T47D (cell line): ENCODE measurements at places on chromosomes 11 and 22.

GRCh38 chr11:88051396-88051795 is 123.8 kb downstream of the RAB38 start:
- DNase-seq: no peak

DNA sequence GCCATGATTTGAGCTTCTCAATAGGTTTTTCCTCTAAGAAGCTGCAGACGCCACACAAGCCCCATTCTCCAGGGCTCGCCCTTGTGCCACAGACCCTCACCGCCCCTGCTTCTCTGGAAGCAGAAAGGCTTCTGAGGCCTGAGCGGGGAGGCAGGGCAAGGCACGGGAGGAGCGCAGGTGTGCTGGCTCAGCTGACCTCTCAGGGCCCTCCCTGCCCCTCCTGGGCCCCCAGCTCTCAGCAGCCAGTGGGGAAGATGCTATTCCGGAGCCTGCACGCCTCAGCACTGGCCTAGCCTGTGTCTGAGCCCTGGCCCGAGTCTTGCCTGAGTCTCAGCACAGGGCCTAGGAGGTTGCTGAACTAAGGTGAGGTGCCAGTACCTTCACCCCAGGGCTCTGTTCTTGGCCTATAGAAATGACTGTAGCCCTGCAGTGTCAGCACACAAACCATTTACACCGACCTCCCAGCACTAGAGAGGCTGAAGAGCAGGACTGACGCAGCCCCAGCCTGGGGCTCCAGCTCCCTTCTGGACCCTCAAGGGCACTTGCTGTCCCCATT is 47.1 kb upstream of the LMO1 start:
- no peak for DNase-seq

GRCh38 chr11:12871241-12871640 is 137.9 kb upstream of the RASSF10 start:
- DNase-seq: no peak

GRCh38 chr11:75982309-75982708 is 167.3 kb downstream of the UVRAG start:
- DNase-seq: no peak

DNA sequence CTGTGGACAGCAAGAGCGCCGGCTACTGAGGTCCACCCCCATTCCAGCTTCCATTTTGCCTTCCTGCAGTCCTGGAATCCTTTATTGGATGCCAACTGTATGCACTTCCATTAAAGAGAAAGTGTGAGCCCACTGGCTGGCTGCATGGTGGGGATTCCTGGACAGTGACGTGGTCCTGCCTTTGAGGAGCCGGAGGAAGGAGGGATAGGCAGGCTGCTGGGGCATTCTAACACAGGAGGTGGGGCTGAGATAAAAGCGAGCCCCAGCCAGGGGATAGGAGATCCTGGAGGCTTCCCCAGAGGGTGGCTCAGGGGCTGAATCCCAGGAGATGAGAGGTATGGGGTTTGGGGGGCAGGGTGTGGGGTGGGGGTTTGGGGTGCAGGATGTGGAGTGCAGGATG is 984.7 kb downstream of the BRD1 start:
- DNase-seq: no peak

- DNase-seq: no peak
These were observed 13.5 kb downstream of the DCPS start for GRCh38 chr11:126317432-126317755.

DNA sequence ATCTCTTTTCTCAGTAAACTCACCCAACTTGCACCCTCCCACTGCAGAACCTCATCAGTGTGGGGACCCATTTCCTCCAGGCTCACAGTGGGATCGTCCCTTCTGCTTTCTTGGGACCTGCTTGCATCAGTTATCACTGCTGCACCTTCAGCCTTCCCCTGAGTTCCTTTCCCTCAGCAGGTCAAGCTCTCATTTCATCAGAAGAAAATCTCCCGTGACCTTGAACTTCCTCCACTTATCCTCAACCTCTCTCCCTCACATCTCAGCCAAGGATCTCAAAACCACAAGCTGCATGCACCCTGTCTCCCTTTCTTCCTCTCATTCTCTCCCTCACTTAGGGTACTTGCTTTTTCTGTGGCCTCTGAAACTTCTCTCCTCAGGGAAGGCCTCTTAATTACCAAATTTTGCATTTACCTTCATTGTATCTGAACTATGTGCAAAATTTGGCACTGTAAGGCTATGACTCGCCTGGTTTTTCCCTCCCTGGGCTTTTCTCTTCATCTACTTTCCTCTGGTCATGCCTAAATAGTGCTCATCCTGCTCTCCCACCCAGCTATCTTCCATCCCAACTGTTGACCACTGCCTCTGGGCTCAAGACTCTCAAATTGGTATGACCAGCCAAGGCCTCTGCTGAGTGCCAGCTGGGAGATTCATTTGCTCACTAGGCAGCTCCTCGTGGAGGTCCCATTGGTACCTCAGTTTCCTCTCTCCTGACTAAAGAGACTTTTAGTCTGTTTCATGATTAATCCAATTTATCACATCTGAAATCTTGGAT is 2.7 kb upstream of the RCE1 start:
- no peak for DNase-seq

- no peak for DNase-seq
These were observed 12.9 kb upstream of the SYTL2 start for GRCh38 chr11:85823816-85824215.

GRCh38 chr11:112931703-112932102 is 29.5 kb upstream of the NCAM1 start:
- no peak for DNase-seq

DNA sequence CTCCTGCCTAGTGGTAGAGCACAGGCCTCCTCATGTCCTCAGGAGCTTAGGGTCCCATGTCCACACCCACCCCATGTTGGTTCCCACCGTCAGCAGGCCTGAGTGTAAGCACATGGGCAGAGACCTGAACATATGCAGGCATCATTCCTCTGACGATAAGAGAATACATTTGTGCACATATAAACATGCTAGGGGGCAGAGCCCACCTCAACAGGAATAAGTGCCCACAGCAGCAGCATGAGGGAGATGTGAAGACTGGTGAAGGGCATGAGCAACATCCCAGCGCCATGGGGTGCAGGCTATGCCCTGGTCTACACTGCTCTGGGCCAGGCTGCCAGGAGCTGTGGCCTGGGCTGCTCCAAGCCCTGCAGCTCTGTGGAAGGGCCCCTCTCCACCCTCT is 16.9 kb downstream of the ADORA2A start:
- no peak for DNase-seq

DNA sequence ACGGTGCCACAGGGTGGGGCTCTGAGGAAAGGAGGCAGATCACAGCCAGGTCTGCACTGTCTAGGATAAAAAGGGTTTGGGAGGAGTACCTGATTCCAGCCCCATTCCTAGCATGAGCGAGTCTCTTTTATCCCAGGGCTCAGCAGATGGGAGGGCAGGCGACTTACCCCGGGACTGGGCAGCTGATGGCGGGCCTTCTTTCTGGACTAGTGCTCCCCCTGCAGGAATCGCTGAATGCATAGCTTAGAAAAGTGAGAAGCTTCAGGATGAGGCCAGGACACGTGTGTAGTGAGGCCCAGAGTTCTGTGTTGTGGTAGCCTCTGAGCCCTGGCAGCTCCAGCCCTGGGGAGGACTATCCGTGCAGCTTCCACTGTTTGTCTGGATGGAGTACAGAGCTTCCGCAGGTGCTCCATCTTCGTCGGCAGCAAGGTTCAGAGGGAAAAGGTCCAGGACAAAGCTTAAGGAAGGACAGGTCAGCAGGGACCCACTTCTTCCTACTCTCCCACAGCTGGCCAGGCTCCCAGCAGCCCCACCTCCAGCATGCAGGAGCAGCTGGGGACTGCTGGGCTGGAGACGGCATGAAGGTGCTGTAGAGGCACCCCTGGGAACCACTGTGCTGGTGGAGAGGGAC is 30.4 kb downstream of the COMMD9 start:
- peak; percentile 85 for DNase-seq

- no peak for DNase-seq
These were observed 58.3 kb downstream of the CYTH4 start for GRCh38 chr22:37340331-37341262.

DNA sequence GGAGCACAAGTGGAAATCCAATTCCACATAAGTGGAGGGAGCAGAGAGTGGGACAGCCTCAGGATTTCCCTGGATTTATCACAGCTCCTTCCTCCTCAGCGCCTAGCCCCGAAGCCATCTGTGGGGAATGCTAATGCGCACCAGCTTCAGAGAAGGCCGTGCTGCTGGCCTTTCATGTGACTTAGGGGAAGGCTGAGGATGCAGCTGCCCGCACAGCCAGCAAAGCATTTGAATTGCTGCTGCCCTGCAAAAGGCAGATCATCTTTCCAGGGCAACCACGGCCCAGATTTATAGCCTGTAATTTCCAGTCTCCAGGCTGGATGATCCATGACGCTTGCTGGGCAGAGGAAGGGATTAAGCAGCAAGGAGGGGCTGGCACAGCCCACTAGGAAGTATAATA is 29.9 kb downstream of the SYN3 start:
- DNase-seq: no peak

- DNase-seq: no peak
These were observed 85.4 kb downstream of the ATXN10 start for GRCh38 chr22:45757068-45757467.

- DNase-seq: no peak
These were observed 252.3 kb downstream of the TBC1D22A start for GRCh38 chr22:47014636-47015345.

DNA sequence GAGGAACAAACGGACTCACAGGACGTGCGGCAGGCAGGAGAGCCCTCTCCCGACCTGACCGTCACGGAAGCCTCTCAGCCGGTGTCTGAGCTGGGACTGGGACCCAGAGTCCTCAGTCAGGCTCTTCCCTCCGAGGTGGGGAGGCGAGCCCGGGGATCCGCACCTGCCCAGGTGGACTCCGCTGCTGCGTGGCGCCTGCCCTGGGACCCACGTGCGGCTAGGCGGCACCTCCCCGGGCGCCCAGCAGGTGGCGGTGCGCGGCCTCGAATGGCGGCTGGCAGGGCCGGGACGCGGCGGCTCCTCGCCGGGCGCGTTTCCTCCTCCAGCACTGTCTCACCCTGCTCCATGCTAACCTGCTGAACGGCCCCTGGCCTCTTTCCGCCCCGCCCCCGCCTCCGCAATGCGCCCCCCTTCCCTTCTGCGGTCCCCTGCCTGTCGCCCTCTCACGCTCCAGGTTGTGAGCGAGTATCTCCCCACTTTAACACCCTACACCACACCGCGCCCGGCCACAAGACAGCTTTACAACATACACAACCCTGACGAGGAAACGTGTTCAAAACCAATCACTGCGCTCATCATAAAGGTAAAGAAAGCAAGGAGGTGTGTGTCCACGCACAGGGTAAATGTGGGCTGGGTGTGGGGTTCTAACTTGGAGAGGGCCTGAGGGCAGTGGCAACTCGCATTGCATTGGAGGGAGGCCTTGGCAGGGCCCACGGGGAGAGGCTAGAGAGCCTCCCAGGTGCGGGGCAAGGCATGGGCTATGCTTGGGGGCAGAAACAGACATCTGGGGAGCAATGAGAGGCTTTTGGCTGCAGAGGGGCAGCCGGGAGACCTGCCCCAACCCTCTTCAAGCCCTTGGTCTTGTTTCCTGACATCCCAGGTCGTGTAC is 25.9 kb upstream of the ATXN10 start:
- peak; percentile 73 for DNase-seq

DNA sequence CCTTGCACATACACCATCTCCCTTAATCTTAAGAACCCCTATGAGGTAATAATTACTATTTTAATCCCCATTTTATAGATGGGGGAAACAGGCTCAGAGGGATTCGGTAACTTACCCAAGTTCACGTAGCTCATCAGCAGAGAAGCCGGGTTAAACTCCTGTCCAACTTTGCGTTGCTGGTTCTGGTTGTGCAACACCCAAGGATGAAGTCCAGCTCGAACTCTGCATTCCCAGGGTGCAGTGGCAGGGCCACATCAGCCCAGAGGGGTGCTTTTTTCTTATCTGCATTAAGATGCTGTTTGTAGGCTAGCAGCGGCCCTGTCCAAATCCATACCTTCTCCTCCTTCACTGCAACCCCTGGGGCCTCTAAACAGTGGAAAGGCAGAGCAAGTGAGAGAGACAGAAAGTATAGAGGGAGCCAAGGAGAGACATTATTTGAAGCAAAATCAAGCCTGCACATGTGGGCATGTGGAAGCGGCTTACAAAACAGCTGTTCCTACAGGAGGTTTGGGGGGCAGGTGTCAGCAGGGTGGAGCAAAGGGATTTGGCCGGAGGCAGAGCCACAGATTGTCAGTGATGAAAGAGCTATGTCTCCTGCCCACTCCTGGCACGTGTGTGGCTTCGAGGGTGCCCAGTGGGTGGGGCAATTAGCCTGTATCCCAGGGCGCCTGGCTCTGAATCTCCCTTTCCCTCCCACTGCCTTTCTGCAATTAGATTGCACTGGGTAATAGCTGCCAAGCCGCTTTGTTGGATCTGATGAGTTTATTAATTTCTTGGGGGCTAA is 129.5 kb upstream of the TBCEL start:
- no peak for DNase-seq
